ENCODE measurements at places on chromosomes 1 and 21. TPM values are rescaled to one million over a fixed set of nuclear protein-coding genes. Genes with fewer than 3 reads are reported as not detected.

DNA sequence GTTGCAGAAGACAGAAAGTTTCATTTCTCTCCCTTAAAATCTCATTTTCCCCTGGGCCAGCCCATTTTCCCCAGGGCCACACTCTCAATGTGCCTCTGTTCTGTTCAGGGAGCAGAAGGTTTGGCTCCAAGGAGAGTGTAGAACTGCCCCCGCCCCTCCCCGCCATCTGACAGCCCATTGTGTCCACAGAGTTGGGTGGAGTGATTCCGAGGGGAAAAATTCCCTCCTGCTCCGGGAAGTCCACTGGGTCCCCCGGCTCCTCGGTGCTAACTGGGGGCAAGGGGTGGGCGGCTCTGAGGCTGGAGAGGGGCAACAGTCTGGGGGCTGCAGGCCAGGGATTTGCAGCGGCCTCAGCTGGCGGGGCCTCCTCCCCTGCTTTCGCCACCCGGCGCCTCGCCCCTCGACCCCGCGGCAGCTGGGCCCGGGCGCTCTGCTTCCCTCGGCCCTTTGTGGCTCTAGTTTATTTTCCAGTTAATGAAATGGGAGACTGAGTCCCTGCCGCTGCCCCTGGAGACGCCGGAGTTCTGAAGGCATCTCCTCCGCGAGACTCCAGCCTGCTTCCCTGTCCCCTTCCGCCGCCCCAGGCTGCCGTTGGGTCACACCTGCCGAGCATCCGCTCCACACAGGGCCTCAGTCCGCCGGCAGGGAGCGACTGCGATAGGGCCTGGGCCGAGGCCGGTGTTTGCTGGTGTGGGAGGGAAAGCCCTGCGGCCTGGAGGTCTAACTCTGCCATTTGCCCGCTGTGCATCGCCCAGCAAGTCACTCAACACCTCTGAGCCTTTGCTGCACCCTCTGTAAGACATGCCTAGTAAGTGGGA is 14.7 kb upstream of the KIRREL1 start:
- no peak for DNase-seq

DNA sequence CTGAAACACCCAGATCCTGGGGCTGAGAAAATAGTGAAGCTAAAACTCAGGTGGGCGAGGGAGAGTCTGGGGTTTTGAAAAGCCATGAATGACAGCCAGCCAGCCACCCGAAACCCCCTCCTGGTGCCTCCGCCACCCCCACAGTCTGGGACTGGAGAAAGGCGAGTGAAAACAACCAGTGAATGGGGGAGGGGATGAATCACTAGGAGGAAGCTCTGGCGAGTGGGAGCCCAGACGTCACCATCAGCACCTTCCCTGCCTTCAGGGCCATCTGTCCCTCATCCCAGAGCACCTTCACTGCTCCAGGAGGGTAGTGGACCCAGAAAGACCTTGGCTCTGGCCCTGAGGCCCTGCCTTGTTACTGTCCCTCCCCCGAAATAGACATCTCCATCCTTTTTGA is 9.2 kb downstream of the RORC start:
- no peak for DNase-seq

SH2D5 gene
- total RNA-seq: 0.23 TPM

DNA sequence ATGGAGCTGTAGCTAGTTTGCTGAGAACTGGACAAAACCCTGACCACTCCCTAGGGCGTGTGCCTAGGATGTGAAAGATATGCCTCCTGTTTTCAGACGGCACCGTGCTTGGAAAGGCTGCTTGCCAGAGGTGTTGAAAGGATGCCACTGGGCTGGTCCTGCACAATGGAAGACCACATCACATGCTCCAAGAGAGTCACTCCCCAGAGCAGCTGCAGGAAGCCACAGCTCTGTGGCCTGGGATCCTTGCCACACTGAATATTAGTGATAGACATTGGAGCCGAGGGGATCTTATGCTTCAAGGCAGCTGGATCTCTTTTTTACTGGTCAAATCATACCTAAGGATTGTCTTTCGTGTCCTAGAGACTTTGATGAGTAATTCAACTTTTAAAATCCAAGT is 6.6 kb upstream of the APP start:
- no peak for DNase-seq

DNA sequence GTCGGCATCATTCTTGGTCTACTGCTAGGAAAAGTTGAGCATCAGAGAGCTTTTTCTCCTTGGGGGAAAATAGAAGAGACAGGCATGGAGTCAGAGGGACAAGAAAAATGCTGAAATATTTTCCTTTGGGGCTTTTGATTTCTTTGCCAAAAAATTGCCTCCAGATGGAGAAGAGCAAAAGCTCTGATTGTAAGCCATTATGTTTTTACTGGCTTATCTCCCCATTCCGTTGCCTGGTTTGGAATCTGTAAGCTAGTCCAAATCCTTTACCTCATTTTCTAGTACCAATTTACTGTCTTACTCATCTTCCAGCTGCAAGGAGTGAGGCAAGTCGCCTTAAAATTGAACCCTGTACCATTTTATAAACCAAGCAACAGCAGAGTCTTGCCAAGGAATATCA is 23.3 kb upstream of the NBL1 start:
- DNase-seq: no peak

DNA sequence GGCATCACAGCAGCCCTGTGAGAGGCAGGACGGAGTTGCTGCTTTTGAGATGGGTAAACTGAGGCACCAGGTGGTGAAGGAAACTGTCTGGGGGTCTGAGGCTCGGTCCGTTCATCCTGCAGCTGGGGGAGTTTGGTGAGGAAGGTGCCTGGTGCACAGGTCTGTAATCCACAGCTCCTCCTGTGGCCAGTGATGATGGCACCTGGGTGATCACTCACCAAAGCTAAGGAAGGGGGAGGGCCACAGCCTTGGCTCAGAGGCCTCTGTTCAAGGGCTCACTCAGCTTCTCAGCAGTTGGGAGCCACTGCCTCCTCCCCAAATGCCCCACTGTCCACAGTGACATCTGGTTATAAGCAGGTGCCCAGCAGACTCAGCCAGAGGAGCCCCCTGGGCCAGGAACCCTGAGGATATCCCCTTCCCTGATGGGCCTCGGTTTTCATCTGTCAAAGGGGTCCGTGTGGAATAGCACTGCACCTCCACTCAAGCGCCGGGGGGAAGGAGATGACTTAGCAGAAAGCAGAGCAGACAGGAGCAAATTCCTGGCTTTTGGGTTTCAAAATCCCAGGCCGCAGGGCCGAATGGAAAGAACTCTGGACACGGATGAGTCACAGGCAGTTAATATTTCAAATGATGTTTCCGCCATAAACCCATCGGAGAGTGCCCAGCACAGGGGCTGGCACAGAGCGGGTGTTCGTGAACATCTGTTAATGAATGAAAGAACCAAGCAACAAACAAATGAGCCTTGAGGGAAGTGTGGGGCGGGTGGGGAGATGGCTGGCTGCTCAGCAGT is 82.8 kb downstream of the DMRTB1 start:
- DNase-seq: no peak

- DNase-seq: no peak
Observed at GRCh38 chr1:181202986-181203555, 114.6 kb downstream of the IER5 start.

ZBTB21 gene
- 22.8 TPM for total RNA-seq

DNA sequence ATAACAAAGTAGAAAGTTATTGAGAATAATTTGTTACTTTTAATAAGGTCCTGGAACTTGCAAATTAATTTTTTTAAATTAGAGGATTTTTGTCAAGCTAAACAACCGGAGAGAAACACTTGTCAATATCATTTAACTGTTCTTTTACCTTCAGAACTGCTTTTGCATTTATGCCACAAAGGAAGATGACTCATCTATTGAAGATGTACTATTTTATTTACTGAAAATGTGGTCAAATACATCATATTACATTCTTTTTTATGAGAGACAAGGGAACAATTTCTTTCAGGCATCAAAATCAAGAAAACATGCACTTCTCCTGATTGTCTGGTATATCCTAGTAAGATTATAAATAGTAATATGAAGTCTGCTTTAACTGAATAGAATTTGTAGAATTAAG is 558.2 kb upstream of the PRMT6 start:
- DNase-seq: no peak

MMEL1 gene
- total RNA-seq: 22.9 TPM

- no peak for DNase-seq
Observed at GRCh38 chr21:42356650-42357049, 5.9 kb upstream of the TFF2 start.

GRCh38 chr1:210535761-210536160 is 207.1 kb downstream of the HHAT start:
- no peak for DNase-seq

STPG1 gene
- 10.8 TPM for total RNA-seq

DNA sequence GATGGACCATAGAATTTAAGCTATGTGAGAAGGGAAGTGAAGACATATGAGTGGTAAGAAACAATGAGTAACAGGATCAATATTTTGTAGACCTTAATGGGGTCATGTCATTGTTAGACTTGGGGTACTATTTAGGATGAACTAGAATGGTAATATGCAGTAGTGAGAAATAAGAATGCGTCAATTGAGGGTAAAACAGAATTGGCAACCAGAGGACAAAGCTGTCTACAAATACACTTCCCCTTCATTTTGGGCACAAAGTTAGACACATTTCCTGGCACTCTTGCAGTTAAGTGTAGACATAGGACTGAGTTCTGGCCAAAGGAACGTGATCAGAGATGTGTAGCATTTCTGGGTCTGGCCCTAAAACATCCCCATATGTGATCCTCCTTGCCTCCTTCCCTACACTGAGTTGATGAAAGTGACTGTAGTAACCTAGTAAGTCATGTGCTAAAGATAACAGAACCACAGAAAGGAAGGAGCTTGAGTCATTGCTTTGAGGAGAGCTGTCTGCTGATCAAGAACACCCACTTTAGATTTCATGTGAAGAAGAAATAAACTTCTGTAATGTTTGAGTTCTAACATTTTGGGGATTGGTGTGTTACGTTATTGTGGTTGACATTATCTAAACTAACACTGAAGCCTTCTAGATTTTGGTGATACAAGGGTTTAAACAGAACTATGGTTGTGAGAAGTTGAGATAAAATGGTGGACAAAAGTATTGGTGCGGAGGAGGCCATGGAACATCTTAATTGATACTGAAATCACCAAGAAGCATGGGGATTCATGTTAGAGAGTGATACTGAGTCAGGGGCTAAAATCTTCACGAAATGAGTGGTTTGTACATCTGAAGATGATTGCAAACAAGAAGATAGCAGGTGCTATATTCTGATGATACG is 41.7 kb downstream of the CD55 start:
- DNase-seq: no peak

- DNase-seq: no peak
Observed at GRCh38 chr1:241308471-241308870, 48.5 kb downstream of the RGS7 start.

- peak; percentile 57 for DNase-seq
Observed at GRCh38 chr1:15417059-15417934, 7.6 kb downstream of the EFHD2 start.

- no peak for DNase-seq
Observed at GRCh38 chr1:41322101-41322661, 39.1 kb upstream of the FOXO6 start.
